Urinary bladder (tissue), 4 donors: ENCODE measurements at places on chromosomes 2 and 18. TPM values are rescaled to one million over a fixed set of nuclear protein-coding genes. Genes with fewer than 3 reads are reported as not detected.

- no peak for DNase-seq
These were observed 15.8 kb downstream of the PKDCC start for GRCh38 chr2:42063431-42064171.

- no peak for DNase-seq
These were observed 85.1 kb upstream of the ATL2 start for GRCh38 chr2:38462121-38462661.

- DNase-seq, result no peak
These were observed 216.2 kb upstream of the HS6ST1 start for GRCh38 chr2:128534688-128535392.

Gene CDK5R2
- total RNA-seq, result 0.16 TPM

GRCh38 chr2:68420254-68420910 lies 46.7 kb downstream of the FBXO48 start:
- DNase-seq, result no peak

Gene CROCC2
- not detected for total RNA-seq

DNA sequence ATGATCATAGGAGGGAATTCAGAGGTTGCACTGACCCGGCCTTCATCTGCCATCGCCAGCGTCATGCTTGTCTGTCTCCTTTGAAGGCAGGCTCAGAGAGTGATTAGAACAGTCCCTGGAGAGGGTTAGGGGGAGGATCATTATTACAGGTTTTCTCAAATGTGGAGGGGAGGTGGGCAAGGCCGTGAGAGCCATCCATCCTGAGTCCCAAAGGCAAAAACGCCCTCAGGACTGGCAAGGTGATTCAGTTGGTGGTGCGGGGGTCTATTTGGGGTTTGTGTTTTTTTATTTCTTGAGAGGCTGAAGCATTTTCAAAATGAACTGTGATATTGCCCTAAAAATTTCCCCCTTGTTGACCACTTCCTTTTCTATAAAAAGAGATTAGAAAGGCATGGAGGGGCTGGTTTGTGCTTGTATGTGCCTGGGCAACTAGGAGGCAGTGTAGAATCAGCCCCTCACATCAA lies 39.3 kb upstream of the GYPC start:
- DNase-seq, result no peak

Gene PUM2
- 128 TPM for total RNA-seq

Gene ADAM23
- 7.4 TPM for total RNA-seq

Gene SERPINB4
- not detected for total RNA-seq

GRCh38 chr2:72116081-72116533 lies 31.6 kb downstream of the CYP26B1 start:
- no peak for DNase-seq

DNA sequence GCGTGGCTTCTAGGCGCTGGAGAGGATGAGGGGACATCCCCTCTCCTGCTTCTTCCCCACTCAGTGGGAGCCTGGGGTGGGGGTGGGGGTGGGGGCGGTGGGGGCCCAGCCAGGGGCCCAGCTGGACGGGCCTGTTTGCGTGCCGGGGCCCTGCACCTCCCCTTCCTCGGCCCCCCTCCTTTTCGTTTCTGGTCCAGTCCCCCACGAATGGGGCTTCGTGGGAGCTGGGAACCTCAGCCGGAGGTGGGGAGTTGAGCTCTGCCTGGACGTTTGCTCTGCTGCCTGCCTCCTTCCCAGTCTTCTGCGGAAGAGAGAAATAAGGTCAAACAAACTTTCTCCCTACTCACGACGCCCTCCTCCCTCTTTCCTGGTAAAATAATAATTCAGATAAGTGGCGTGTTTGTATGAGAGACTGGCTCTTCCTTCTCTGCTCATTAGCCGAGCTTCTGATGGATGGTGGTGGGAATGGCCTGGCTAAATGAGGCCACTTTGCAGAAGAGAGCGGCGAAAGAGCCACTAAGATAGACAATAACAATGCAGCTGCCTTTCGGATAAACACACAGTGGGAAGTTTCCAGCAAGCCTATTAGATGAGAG lies 782 bp downstream of the MTA3 start:
- DNase-seq, result no peak

GRCh38 chr2:113875135-113875534 lies 14.8 kb upstream of the ACTR3 start:
- DNase-seq, result no peak

Gene IL37
- total RNA-seq, result not detected

Gene UGT1A1
- 1.9 TPM for total RNA-seq

Gene MBD2
- 36.0 TPM for total RNA-seq

DNA sequence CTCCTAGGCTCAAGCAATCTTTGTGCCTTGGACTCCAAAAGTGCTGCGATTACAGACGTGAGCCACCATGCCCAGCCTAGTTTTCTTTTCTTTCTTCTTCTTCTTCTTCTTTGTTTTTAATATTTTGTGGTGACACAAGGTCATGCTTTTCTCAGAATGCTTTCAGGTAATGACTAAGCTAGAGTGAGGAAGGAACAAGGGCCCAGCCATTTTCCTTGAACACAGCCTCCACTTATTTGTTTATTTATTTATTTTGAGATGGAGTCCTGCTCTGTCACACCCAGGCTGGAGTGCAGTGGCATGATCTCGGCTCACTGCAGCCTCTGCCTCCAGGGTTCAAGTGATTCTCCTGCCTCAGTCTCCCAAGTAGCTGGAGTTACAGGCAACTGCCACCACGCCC lies 74.3 kb upstream of the ST3GAL5 start:
- no peak for DNase-seq

Gene NUP35
- total RNA-seq, result 38.3 TPM

Gene COBLL1
- 51.8 TPM for total RNA-seq

DNA sequence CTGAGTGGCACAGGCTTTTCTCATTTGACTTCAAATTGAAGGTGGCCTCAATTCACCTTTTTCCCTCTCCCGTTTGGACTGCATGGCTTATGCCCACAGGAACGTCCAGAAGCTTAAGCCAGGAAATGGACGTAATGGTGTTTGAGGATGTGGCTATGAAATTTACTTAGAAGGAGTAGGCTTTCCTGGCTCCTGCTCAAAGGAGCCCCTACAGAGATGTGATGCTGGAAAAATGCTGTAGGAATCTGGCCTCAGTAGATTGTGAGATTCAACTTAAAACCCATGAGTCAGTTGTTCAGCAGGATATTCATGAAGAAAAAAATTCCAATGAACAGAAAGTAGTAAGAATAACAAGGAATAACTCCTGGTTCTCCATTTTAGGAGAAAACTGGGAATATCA lies 129.0 kb downstream of the ICOS start:
- DNase-seq, result no peak

DNA sequence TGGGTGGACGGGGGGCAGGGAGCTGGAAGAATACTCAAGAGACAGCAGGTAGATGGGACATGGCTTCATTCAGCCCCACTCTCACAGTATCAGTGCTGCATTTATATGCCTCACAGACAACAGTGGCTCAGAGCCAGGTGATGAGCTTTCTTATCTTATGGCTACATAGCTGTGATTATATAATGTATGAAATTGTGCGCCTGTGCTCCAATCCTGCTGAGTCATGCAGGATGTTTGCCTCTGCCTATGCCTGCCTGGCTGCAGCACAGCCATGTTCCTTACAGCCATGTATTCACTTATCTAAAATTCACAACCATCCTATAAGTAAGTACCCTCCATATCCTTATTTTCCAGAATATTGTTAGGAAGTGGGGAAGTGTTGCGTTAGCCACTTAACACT lies 37.7 kb upstream of the RNF103 start:
- DNase-seq, result no peak

DNA sequence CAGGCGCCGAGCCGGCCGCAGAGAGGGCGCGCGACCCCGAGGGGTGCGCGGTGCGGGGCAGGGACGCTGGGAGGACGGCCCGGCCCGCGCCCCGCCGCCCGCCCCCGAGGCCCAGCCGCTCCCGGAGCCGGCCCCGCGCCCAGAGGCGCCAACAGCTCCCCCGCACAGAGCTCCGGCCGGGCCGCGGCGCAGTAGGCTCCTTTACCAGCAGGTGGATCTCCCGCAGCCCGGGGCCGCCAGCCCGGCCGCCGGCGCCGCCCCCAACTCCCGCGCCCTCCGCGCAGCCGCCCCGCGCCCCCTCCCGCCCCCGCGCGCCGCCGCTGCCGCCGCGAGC lies 258 bp downstream of the MGAT4A start:
- DNase-seq, result no peak

Gene SERPINB3
- 0.16 TPM for total RNA-seq

Gene SNTG2
- 0.69 TPM for total RNA-seq

DNA sequence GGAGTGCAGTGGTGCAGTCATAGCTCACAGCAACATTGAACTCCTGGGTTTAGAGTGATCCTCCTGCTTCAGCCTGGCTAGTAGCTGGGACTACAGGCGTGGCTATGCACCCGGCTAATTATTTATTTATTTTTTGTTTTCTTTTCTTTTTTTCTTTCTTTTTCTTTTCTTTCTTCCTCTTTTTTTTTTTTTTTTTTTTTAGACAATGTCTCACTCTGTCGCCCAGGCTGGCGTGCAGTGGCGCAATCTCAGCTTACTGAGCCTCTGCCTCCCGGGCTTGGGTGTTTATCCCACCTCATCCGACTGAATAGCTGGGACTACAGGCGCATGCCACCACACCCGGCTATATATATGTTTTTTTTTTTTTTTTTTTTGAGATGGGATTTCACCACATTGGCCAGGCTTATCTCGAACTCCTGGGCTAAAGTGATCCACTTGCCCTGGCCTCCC lies 1.4 kb upstream of the ANXA4 start:
- DNase-seq, result no peak

DNA sequence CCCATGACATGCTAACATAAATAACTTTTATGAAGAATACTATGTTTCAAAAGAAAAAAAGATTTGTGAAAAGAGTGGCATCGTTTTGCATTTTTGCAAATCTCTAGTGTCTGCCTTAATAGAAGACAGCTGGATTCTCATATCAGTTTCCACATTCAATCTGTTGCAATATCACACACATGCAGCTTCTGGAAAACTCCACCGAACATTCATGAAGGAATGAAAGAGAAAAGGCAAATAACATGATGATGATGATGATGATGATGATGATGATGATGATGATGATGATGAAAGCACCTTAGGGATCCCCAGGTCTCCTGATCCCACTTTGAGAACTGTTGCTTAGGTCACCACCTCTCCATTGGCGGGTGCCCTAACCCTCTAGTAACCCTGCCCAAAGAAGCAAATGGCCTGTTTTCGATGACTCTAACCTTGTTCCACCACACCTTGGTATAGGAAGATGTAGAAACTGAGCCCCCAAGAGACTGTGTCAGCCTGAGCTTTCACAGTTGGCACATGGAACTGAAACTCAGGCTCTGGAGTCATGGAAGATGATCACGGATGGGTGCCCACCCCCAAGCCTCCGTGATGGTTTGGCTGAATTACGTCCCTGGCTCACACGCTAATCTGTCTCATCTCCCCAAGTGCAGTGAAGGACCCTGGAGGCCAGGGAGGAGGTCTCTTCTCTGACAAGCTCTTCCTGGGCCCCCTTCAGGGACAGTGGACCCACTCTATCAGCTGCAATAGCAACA lies 80.1 kb upstream of the SMAD7 start:
- no peak for DNase-seq

DNA sequence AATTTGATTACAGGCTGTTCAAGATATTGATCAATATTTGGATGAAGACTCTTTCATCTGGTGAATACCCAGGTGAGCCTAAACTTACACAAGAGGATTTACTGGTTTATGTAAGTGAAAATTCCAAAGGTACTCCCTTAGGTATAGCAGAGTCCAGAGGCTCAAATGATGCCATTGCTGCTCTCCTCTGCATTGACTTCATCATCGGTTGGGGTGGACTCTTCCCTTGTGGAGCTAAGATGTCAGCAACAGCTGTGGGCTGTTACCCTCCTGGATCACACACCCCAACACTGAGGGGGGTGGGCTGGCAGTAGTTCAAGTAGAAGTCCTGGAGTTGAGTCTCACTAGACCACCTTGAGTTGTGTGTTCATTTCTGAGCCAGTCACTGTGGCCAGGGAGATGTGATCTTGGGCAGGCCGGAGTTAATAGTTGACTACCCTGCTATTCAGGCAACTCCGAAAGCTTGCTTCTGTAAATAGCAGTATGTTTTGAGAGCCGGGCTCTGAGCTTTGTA lies 236.9 kb downstream of the PTPRM start:
- DNase-seq, result no peak

- DNase-seq, result no peak
These were observed 121.6 kb downstream of the GALNT1 start for GRCh38 chr18:35703043-35703688.

- DNase-seq, result no peak
These were observed 62.6 kb downstream of the EMX1 start for GRCh38 chr2:72979896-72980295.

DNA sequence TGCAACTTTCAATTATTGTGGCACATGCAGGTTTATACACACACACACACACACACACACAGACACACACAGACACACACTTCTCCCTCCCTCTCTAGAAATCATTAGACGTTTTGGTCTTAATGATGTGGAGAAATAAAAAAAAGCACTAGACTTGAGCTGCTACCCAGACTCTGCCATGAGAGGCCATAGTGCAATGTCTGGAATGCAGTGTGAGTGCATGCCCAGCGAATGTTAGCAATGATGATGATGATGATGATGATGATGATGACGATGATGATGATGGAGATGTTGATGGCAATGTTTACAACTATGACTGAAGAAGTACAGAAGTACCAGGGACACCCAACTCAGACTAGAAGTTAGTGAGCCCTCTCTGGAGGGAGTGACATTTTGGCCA lies 23.8 kb upstream of the KLHL29 start:
- DNase-seq, result no peak

Gene MC4R
- 0.16 TPM for total RNA-seq

DNA sequence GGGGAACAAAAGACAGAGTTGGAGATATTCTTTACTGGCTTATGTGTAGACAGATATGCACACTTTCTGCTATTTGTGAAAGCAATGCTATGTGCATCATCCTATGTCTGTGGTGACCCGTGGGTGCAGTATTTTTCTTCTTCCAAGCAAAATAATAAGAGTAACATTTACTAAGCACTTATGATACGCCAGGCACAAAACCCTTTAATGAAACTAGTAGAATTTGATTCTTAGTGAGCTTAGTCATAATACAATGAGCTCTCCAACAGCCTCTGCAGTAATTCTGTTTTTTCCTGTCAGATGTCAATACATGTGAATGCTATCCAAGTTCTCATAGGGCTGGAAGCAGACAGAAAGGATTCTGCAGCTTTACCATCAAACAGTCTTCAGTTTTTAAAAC lies 130.6 kb downstream of the RAD51AP2 start:
- no peak for DNase-seq

GRCh38 chr18:75207310-75208154 lies 1.4 kb downstream of the PTGR3 start:
- no peak for DNase-seq

Gene KCNJ13
- 0.63 TPM for total RNA-seq

GRCh38 chr2:12057436-12058166 lies 311.2 kb downstream of the LPIN1 start:
- DNase-seq, result no peak

Gene ADRA2B
- 1.6 TPM for total RNA-seq

Gene CXCR4
- 20.8 TPM for total RNA-seq

DNA sequence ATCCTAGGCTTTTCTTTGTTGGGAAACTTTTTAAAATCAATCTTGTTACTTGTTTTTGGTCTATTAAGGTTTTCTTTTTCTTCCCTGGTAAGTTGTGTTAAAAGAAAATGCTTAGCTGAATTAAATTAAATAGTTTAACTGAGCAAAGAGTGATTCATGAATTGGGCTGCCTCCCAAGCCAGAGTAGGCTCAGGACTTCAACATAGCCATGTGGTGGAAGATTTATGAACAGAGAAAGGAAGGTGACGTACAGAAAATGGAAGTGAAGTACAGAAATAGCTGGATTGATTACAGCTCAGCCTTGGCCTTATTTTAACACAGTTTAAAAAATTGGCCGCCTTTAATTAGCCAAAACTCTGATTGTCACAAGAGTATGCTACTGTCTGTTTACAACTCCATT lies 27.9 kb upstream of the GALNT5 start:
- DNase-seq, result no peak
